Endodermal cell (in vitro differentiated cells): ENCODE measurements at places on chromosomes 3 and 15.

- DNase-seq: no peak
Measured at GRCh38 chr3:25557694-25558093, 107.0 kb downstream of the TOP2B start.

DNA sequence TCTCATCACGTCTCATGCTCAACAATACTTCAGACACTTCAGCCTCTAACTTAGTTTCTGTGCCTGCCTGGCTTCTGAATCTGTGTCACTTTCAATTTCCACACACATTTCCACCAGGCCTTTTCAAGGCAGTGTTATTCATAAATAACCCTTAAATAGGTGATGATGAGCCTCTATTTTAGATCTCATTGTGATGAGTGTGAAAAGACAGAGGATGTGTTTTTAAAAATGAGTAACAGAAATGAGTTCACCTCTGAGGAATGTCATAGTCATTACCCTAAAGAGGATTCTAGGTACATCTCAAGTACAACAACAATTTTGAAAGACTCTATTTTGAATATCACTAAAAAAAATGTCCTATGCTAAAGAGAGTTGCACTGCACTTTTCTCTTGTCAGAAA is 64.6 kb downstream of the STAC start:
- DNase-seq: no peak

- no peak for DNase-seq
Measured at GRCh38 chr15:99097441-99098410, 7.2 kb upstream of the SYNM start.

DNA sequence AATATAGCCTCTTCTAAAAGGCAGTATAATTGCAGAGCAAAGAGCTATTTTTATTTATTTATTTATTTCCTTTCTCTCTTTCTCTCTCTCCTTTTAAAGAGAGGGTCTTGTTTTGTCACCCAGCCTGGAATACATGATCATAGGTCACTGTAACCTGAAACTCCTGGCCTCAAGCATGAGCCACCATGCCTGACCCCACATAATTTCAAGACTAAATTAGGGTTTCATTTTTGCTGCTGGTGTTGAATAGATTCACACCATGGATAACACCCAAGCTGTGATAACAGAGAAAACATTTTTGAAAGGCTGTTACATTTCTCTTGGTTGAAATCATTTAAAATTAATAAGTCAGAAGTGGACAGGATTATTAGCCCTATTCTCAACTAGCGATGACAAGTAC is 131.6 kb downstream of the LEKR1 start:
- no peak for DNase-seq

DNA sequence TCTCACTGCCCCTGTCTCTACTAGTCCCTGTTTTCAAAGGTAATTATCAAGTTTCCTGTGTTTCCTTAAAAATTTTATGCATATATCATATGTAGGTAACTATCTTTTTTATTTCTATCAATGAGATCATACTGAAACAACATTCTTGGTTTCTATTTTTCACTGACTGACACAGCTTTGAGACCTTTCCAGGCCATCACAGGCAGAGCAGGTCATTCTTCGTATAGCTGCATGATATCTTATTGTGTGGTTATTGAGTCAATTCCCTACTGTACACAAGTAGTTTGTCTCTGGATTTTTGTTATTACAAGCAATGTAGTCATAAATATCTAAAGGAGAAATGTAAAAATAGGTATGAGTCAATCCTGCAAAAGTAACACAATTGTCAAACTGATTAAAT is 169.6 kb downstream of the CFAP20DC start:
- no peak for DNase-seq

DNA sequence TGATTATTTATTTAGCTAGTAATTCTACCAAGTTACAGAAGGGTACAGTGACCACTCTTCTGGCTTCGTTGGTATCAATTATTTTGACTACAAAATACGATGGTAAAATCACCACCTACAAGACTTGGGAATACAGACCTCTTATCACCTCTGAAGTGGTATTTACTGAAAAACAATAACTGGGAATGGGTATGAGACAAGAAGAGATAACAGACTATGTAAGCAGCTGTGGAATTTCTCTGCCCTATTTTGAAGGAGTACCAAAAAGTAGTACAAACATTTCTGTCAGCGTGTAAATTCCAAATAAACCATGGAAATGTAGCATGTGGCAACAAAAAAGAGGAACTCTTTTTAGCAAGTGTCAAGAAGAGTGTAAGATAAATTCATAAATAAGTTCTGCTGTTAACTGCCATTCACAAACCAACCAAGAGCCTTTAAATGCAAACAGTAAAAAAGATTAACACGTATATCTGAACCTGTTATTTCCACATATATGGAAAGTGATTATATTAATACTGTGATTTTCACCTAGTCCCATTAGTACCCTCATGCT is 77.0 kb upstream of the SLC12A8 start:
- no peak for DNase-seq

DNA sequence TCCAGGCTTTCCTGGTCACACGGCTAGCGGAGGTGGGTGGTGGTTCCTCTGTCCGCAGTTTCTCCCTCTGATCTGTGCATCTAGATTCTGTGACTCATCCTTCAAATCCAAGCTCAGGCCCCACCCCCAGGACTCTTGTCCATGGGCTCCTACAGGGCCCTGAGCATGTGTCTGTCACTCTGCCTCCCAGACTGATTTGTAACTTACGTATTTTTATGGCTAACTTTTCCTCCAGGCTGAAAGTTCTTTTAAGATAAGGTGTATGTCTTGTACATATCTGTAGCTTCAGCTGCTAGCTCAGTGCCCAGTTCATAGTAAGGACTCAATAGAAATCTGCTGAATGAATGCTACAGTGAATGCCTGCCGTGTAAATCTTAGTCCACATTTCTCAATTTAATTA is 8.0 kb downstream of the ESYT3 start:
- DNase-seq: peak; percentile 82

- no peak for DNase-seq
Measured at GRCh38 chr15:52463638-52464037, 65.0 kb downstream of the MYO5A start.

- DNase-seq: no peak
Measured at GRCh38 chr3:107574650-107575049, 51.9 kb downstream of the BBX start.

DNA sequence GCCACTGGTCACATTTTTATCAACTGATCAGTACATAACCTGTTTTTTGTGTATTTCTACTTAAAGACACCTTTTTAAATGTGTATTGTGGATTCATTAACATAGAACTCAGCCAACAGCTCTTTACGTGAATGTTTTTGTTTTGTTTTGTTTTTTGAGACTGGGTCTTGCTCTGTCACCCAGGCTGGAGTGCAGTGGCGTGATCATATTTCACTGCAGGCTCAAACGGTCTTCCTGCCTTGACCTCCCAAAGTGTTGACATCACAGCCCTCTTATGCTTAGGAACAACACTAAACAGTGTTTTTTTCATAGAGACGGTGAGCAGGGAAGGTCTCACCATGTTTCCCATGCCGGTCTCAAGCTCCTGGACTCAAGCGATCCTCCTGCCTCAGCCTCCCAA is 9.9 kb downstream of the PSMA4 start:
- DNase-seq: no peak

GRCh38 chr3:14605067-14605466 is 46.5 kb upstream of the CCDC174 start:
- DNase-seq: no peak

GRCh38 chr15:82566690-82567089 is 26.4 kb upstream of the RPS17 start:
- DNase-seq: peak; percentile 20

DNA sequence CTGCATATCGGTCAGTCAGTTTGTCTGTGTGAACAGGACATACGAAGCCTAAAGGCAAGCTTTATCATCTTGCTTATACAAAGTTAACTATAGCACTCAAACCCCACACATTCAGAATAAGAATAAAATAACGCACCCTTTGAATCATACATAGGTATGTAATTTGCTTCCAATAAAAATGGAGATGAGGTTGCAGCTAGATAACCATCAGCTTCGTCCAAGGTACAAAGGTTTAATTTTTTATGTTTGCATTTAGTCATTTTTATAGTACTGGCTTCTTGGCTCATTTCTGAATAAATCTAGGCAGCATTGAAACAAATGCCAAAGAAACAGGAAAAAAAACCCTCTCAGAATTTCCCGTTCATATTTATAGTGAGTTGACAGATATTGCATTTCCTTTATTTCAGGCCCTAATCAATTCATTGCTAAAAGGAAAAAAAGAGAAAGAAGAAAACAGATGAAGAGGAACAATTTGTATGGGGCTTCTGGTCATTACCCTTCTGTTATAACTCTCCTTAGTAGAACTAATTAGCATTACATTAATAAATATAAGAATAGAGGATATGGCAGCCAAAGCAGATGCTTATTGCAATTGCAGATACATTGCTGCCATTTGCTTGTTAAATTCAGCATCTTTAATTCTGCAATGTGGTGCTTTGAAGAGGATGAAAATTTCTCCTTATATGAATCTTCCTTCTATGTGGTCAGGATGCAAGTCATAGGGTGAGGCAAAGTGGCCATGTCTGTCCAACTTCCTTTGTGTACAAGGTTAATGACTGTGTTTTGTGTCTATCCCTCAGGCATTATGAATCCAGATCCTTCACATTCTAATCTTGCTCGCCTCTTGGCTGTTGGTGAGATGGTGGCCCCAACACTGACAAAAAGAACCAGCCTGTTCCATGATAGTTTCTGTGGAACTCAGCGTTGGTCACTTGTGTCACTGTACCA is 550.0 kb downstream of the AGBL1 start:
- no peak for DNase-seq

- no peak for DNase-seq
Measured at GRCh38 chr15:69190091-69190490, 29.7 kb downstream of the GLCE start.

DNA sequence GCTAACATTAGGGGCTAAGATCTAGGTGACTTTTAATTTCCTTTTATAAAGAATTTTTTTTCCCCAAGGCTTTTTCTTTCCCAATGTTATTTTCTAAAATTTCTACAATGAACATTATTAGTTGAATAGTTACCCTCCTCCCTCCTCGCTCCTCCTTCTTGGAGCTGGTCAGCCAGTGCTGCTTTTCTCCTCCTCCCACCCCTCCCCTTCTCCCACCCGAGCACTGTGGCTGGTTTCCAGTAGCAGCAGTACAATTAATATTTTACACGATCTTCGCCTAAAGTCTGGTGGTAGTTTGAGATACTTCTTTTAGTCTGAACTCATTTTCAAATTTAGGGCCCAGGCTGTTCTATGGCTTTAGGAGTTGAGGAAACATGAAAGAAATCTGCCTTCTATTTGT is 41.6 kb downstream of the EEFSEC start:
- DNase-seq: no peak

- DNase-seq: no peak
Measured at GRCh38 chr15:71495398-71495780, 315.0 kb upstream of the NR2E3 start.

DNA sequence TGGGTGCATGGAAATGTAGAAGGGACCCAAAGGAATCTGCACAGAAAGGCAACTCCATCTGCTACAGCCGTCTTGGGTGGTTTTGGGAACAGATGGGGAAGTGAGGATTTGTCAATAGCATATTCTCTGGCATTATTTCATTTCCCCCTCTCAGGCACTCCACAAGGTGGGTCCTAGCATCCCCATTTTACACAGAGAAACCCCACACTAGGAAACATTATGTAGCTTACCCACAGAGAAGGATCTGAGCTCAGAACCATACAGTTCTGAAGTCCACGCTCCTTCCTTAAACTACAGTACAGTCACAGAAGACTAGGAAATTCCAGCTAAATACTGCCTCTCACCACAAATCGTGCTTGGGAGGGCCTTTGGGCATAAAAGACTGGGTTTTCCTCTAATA is 61.2 kb upstream of the CTNNB1 start:
- DNase-seq: no peak

DNA sequence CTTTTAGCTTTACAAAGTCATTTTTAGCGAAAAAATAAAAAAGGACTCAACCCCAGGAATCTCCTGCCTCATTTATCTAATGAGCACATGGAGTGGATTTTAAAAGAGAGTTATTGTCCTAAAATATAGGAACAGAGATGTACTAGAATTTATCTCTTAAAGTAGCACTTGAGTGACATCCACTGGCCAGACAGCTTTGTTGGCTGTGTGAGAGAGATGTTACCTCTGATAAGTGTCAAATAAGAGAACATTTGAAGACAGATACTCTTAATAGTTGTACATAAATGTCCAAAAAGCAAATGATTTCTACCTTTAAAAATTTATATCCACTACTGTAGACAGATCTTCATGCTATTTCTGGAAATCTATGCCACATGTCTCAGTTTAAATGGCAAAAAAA is 12.3 kb upstream of the MFSD1 start:
- DNase-seq: no peak

GRCh38 chr15:36275656-36276055 is 303.8 kb upstream of the CDIN1 start:
- no peak for DNase-seq

- no peak for DNase-seq
Measured at GRCh38 chr3:111541911-111542483, at the start of gene CD96. Gene CD96 (plus strand): TSS chr3:111542197. CDS start chr3:111542249, 52 bp downstream.

GRCh38 chr3:114608293-114608692 is 314.5 kb downstream of the TIGIT start:
- DNase-seq: no peak

DNA sequence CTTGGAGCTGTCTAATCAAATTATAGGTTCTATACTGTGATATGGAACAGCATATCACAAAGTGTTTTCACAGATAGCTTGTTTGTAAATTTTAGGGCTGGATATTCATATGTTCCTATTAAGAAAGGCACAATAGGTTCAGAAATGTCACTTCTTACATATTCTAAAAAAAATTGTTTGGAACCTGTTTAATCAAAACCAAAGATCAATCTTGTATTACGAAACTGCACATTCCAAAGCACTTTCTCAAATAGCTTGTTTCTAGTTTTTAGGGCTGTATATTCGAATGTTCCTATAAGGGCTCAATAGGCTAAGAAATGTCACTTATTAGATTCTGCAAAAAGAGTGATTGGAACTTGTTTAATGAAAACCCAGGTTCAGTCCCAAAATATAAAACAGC is 67.4 kb upstream of the OSBPL11 start:
- DNase-seq: no peak

GRCh38 chr3:76107935-76108570 is 322.7 kb upstream of the ZNF717 start:
- DNase-seq: peak; percentile 60

GRCh38 chr3:63751459-63751858 is 67.6 kb upstream of the C3orf49 start:
- DNase-seq: no peak

GRCh38 chr15:62359416-62359815 is 194.3 kb upstream of the C2CD4B start:
- no peak for DNase-seq

GRCh38 chr3:37742574-37743212 is 119.0 kb upstream of the CTDSPL start:
- peak; percentile 65 for DNase-seq

GRCh38 chr3:50639055-50639494 is 22.1 kb downstream of the MAPKAPK3 start:
- no peak for DNase-seq
